Myocyte (in vitro differentiated cells): ENCODE measurements at places on chromosomes 6 and 20.

DNA sequence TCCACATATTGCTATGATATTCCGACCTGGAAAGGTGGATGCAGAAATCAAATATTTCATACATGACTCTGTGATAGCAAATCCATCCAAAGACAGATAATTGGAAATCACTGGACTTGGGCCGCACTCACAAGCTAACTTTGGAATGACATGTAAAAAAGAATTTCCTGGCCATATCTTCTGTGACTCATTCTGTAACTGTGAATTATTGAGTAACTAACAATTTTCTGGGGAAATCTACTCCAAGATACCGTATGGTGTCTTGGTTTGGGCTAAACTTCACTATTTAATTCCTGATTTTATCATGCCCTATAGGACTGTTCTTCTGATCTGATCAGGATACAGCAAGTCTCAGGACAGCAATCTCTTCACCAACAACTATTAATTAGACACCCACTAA is 92.7 kb upstream of the LY86 start:
- DNase-seq, result no peak

- DNase-seq, result no peak
These were observed 105.6 kb upstream of the TNFAIP3 start for GRCh38 chr6:137761487-137761886.

GRCh38 chr6:169271158-169271876 is 17.7 kb upstream of the THBS2 start:
- DNase-seq, result no peak

DNA sequence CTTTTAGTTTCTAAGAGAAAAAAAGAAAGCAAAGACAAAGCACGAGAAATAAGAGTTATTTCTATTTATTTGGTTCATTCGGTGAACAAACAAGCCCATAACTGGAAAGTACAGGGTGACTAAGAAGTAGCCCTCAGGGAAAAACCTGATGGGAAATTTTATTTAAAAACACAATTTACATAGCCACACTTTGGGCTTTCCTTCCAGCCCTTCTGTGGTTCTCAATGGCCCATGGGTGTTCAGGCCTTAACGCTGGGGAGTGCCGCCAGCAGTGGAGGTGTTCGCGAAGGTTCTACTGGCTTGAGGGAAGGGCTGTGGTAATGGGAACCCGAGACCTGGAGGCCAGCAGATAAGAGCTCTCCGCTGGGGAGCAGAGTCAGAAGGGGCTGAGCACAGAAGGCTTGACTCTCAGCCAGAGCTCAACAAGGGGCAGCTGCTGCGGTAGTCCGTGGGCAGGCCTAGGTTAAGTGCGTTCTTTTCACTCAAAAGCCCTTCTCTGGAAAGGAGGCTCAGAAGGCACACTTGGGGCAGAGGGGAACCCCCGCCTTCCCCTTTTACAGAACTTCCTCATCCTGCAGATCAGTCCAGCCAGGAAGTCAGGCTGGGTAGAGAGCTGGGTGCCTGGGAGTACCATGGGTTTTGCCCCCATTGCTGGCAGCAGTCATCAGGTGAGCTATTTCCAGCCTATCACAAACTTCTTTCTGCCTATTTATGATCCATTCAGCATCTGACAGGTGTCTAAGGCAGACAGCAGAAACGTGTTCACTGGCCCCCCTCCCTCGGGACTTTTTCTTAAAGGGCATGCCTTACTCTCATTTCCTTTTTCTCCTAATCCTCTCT is 8.8 kb upstream of the CD83 start:
- peak; percentile 19 for DNase-seq

GRCh38 chr6:102853249-102853955 is 1459.9 kb downstream of the GRIK2 start:
- no peak for DNase-seq

DNA sequence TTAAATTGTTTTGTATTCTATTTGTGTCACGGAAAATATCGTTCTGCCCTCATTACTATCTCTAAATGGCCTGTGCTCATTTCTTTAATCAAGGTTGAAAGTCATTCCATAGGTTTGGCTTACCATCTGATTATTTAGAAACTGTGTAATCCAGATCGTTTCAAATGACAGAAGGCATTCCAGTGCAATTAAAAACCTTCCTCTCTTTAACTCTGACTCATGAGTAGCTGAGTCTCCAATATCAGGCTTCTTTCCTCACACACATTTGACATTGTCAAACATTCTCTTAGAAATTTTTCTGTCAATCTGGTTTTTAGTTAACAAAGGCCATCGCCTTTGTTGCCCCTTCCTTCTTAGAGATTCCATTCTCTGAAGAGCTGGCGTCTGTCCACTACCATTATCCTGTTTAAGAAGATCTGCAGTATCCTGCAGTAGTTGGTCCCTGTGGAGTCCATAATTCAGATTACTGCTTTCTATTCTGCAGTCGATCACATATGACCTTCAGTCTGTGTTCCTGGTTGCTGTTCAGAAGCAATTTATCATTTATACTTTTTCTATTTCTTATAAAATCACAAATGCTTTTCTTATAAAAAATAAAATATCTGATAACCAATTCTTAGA is 3.9 kb upstream of the TRDN start:
- peak; percentile 36 for DNase-seq

GRCh38 chr6:46888031-46888430 is 33.7 kb downstream of the ADGRF5 start:
- DNase-seq, result no peak

- DNase-seq, result no peak
These were observed 123.1 kb downstream of the VEGFA start for GRCh38 chr6:43893073-43893472.

GRCh38 chr6:167089243-167090142 is 33.4 kb upstream of the CCR6 start:
- DNase-seq, result no peak

DNA sequence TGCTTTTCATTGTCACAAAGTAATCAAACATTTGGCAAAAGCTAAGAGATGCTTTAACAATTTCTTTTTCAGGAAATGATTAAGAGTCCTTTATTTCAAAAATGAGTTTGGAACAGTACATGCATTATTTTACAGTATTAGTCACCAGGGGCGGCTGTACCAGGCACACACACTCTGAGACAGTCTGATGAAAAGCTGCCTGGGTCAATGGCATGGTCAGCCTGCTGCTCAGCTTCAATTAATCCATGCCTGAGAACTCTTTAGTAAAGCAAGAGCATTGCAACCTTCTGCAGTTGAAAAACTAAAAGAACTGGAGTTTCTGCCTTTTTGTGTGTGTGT is 105.5 kb downstream of the TULP4 start:
- peak; percentile 13 for DNase-seq

DNA sequence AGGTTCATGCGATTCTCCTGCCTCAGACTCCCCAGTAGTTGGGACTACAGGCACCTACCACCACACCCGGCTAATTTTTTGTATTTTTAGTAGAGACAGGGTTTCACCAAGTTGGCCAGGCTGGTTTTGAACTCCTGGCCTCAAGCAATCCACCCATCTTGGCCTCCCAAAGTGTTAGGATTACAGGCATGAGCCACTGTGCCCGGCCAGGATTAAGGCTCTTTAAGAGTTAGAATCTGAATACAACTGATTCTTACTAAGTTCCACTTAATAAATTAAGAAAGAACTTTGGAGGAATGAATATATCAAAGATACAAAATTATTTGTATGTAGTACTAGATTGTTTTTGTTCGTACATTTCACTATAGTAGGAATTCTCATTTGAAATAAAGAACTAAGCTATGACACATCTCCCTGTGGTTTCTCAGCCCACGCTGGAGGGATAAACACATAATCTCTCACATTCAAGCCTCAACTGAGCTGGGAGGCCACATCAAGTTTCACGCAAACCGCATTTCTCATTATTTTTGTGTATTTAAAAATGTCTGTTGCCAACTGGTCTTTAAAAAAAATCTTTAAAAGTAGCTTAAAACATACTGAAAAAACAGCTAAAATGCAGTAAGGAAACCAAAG is 34.2 kb downstream of the DTNBP1 start:
- peak; percentile 80 for DNase-seq
